ENCODE measurements at places on chromosomes 16 and 17.

DNA sequence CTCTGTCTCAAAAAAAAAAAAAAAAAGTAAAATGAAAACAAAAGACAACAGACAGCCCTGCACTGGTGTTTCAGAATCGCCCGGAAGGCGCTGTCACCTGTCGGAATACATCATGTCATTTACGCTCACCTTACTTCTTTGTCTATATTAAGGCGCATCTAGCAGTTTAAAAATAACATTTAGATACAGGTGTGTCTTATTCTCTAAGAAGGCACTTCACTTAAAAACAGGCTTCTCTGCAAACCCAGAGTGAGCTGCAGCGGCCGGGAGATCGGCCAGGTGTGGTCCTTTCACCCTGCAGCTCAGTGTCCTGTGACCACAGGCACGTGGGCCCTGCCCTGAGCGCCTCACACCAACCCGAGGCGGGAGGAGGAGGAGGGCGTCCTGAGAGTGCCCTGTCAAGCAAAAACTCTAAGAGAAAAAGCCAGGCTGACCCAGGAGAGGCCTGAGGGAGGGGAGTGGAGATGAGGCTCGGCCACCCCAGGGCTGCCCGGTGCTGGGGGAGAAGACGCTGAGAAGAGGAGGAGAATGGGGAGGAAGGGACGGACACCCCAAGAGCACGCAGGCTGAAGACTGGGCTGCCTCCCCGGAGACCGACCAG is 3.3 kb upstream of the LMF1 start:
- DNase-seq: no peak

DNA sequence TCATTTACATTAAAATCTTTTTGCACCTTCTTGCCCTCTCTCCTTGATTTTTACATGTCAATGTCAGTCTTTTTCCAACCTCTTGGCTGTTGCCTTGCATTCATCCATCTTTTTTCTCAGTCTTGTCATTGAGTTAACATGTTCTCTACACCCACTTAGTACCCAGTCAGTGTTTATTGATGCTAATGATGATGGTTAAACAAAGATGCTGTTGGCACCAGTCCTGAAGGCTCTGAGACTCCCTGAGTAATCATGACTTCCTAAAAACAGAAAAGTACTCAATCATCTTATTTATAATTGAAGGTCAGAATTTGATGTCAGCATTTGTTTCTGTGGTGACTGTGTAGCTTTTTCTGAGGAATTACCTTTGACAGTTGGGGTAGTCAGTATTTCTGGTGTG is 104.5 kb downstream of the NLK start:
- no peak for DNase-seq

DNA sequence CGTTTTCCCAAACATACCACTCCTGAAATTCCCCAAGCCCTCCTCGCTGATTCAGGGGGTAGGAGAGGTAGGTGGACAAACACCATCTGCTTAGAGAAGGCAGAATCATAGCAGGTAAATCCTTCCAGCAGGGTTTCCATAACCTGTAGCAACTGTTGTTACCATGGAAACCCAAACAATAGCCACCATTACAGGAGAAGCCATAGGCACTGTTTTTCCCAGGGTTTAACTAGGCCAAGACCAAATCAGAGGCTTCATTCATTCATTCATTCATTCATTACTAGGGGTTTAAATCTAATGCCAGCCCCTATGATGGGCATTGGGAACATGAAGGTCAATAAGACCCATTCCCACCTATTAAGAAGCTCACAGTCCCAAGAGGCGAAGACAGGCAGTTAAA is 25.5 kb upstream of the CIITA start:
- no peak for DNase-seq

DNA sequence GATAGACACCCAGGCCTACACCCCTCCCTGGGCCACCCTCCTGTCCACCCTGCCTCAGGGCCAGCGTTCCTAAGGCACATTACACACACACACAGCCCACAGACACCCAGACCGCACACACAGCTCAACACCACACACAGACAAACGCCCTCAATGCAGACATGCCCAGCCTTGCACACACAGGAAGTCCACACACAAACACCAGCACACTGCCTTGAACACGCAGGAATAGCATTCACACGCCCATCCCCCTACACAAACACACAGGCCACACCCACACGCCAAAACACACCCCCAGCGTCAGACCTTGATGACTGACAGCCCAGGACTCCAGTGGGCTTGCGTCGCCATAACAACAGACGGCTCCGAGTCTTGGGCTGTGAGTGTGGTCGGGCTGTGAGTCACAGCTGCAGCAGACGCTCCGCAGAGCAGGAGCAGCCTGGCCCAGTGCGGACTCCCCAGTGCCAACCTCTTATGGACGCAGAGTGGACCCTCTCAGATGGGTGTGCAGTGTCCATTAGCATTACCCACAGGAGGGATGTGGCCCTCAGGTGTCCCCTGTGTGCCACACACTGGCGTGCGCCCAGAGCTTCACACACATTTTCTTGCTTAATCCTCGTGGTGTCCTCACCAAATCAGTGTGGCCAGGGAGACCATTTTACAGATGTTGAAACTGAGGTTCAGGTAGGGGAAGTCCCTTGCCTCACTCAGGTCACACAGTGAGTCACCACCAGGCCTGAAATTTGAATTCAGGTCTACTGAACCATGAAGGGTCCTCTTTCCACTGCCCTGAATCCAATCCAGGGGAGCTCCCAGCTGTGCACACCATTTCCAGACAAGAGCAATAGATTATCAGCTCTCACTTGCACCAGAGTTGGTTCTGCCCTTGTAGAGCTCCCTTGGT is 17.8 kb upstream of the RAI1 start:
- DNase-seq: peak; percentile 98

DNA sequence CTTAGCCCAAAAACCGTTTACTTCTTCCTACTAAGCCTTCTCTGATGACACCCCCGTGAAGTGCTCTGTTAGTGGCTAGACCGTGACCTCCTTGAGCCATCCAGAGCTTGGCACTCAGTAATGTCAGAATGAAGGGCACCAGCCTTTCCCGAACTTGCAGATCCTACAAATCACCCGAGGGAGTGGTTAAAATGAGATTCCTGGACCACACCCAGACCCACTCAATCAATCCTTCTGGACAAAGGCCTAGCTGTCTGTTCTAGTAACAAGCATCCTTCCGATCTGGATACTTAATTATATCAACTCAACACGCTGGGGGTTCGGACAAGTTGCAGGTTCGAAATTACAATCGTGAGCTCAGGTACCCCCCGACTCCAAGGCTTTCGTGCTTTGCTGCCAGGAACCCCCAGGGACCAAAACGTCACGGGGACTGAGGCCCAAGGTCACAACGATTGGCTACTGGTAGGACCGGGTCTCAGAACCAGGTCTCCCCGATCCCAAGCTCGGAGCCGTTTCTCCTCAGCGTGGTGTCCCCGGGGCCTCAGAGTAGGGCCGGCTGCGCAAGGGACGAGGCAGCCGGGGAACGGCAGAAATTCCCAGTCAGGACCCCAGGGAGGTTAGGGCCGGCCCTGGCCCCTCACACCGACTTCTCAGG is 527 bp downstream of the CIAPIN1 start:
- peak; percentile 21 for DNase-seq

- DNase-seq: no peak
These were observed 1387.9 kb downstream of the CDH8 start for GRCh38 chr16:60648290-60648689.

GRCh38 chr17:13600475-13601321 is 1.0 kb downstream of the HS3ST3A1 start:
- DNase-seq: no peak

DNA sequence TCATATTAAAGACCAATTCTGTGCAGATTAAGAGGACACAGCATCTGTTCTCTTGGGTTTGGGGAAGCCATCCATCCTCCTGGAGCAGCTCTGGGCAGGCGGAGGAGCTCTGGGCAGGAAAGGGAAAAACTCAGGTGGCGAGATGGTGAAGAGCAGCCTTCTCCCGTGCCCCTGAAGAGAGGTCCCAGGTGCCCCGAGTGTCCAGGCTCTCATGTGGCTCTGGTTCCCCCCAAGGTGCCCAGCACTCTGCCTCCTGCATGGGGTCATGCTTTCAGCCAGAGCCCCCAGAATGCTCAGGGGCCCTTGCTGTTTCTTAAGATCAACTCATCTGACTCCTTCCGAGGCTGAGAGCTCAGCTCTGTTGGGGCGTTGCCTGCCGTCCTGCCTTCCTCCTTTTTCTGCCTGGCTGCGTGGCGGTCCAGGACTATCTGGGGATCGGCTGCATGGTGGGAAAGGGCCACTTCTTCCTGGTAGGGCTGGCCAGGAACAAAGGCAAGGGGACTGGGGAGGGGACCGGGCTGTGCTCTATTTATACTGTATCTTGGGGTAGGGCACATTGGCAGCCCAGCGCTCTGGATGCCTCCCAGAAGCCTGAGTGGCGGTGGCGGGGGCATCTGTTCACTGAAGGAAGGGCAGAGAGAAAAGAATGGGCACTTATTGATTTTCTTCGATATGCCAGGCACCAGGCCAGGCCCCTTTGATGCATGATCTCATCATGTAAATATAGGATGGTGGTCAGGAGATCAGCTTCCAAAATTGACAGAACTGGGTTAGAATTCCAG is 103.2 kb upstream of the SDK2 start:
- DNase-seq: no peak

- no peak for DNase-seq
These were observed 24.6 kb upstream of the FOXF1 start for GRCh38 chr16:86485746-86486145.

DNA sequence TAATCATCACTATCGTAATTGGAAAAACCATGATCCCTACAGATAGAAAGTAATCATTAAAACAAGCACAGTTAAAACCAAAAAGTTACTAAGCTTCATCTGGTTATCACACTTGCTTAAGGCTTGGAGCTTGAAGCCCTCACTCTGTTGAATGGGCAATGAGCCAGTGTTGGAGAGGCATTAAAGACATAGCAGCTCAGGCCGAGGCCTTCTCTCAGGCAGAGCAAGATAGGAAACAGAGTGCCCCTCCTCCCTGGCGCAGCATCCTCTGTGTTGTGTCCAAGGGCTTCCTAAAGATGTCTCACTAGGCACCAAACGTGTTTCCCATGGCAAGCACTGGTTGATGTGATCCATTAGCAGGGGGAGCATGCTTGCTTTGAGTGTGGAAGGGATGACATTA is 34.9 kb upstream of the LGALS9 start:
- DNase-seq: no peak

- DNase-seq: no peak
These were observed 260.3 kb downstream of the FTO start for GRCh38 chr16:53964145-53964790.

GRCh38 chr16:74064120-74064735 is 232.4 kb upstream of the PSMD7 start:
- DNase-seq: no peak

GRCh38 chr17:48236681-48237134 is 129.1 kb downstream of the SNX11 start:
- DNase-seq: peak; percentile 27

DNA sequence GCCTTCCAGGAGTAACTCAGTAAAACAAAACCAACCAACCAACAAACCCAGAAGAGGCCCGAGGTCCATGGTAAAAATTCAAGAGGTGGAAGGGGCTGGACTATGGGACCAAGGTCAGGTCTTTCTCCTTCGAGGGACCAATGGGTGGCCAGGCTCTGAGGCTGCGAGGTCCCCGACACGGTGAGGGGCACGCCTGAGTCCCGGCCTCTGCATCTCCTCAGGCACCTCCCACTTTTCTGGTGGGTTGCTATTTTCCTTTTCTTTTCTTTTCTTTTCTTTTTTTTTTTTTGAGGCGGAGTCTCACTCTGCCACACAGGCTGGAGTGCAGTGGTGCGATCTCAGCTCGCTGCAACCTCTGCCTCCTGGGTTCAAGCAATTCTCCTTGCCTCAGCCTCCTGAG is 18.0 kb downstream of the CD7 start:
- no peak for DNase-seq

DNA sequence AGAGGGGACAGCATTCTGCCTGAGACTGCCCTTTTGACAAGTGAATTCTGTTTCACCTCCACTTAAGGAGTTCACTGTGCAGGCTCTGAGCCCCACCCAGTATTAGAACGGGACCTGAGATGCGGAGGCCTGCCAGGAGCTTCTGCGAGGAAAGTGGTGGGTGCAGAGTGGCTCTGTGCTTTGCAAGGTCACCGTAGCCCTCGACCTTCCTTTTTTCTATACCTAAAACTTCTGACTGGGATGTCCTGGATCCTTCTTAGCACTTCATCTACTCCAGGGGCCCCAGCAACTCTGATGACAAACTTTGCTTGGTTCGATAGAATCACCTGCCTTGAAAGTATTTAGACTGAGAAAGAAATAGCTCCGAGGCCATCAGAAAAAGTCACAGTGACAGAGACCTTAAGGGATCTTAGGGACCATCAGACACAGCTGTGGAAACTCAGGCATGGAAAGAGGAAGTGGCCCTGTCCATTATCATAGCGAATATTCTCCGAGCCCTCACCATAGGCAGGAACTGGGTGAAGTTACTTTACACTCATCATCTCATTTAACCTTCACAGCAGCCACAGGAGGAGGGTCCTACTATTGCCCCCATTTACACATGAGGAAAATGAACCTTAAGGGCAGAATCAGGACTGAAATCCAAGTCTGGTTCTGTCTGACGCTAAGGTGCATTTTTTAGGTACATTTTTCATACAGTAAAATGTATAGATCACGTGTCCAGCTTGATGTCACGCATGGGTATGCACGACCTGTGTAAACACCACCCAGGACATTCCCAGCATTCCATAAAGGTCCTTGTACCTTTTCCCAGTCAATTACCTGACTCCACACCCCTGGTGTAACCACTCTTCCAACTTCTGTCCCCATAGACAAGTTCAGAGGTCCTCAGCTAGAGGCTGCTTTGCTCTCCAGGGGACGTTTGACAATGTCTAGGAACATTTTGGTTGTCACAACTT is 676 bp upstream of the KRT13 start:
- no peak for DNase-seq

- no peak for DNase-seq
These were observed 155.3 kb downstream of the PITPNC1 start for GRCh38 chr17:67532326-67532871.

DNA sequence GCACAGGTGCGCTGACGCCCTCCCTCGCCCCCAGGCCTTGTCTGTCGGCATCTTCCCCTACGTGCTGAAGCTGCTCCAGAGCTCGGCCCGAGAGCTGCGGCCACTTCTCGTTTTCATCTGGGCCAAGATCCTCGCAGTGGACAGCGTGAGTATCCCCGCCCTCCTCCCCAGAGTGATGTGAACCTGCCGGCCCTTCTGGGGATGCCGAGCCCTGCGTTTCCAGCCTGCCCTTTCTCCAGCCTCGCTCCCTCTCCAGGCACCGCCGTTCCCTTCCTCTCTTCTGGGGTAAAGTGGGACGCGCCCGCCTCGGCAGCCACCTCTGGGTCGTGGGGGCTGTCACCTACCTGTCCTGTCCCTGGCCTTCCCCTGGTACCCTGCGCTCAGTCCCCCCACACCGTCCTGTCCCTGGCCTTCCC is 133.9 kb upstream of the CHMP6 start:
- no peak for DNase-seq

DNA sequence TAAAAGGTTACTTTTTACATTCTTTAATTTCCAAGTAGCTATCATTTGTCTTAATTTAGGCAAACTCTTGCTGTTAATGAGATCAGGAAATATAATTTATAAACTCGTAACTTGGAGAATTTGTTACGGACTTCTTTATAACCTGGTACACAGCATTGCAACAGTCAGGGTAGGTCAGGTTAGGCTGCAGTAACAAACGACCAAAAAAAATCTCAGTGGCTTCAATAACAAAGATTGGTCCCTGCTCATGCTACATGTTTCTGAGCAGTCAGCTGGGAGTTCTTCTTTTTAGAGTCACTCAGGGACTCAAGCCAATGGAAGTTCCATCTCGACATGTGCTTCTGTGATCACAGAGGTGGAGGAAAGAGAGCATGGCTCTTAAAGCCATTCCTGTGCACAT is 110.1 kb downstream of the USP31 start:
- DNase-seq: no peak

- DNase-seq: no peak
These were observed at the start of gene ZPBP2 for GRCh38 chr17:39867880-39868553. Gene ZPBP2 (plus strand): TSS chr17:39868202. CDS start chr17:39868355, 153 bp downstream.
